A549 treated with Mapracorat at 1 μM for 4 hours (cell line): ENCODE measurements at places on chromosomes 3 and 15. TPM values are rescaled to one million over a fixed set of nuclear protein-coding genes. Genes with fewer than 3 reads are reported as not detected.

The SCAMP5 gene
- total RNA-seq, result 10.3 to 14.6 TPM (median 12.4 TPM) in 5 replicates

The PXYLP1 gene
- total RNA-seq, result 12.1 to 14.5 TPM (median 13.3 TPM) in 5 replicates

The PPIB gene
- 783 to 825 TPM (median 798 TPM) in 5 replicates for total RNA-seq

The C15orf62 gene
- total RNA-seq, result 0.07 TPM in 3 of 5 replicates, not detected in the others

The LTK gene
- total RNA-seq, result 0.06 to 0.07 TPM (median 0.06 TPM) in 3 of 5 replicates, not detected in the others

The ZNF502 gene
- 1.6 to 2.3 TPM (median 1.6 TPM) in 5 replicates for total RNA-seq

The NOX5 gene
- total RNA-seq, result 0.21 to 0.43 TPM (median 0.30 TPM) in 5 replicates

The C3orf85 gene
- not detected in 5 replicates for total RNA-seq

The STAB1 gene
- total RNA-seq, result 0.05 to 0.16 TPM (median 0.08 TPM) in 3 of 5 replicates, not detected in the others

The KLHL40 gene
- total RNA-seq, result not detected in 5 replicates

The HHATL gene
- total RNA-seq, result not detected in 5 replicates

The IMPG2 gene
- total RNA-seq, result 0.01 to 0.02 TPM (median 0.02 TPM) in 3 of 5 replicates, not detected in the others

The HGD gene
- total RNA-seq, result 15.0 to 22.1 TPM (median 16.0 TPM) in 5 replicates

The GATA2 gene
- 3.7 to 5.5 TPM (median 4.5 TPM) in 5 replicates for total RNA-seq

The LRTM1 gene
- not detected in 5 replicates for total RNA-seq

The SMCO1 gene
- total RNA-seq, result not detected in 5 replicates

The PP2D1 gene
- total RNA-seq, result not detected in 5 replicates

The CCK gene
- 1.2 to 2.7 TPM (median 2.3 TPM) in 5 replicates for total RNA-seq
